ENCODE measurements at places on chromosomes 5 and 9.
A peak's percentile ranks its signal among the peaks of the same experiment; 100 is the strongest.

DNA sequence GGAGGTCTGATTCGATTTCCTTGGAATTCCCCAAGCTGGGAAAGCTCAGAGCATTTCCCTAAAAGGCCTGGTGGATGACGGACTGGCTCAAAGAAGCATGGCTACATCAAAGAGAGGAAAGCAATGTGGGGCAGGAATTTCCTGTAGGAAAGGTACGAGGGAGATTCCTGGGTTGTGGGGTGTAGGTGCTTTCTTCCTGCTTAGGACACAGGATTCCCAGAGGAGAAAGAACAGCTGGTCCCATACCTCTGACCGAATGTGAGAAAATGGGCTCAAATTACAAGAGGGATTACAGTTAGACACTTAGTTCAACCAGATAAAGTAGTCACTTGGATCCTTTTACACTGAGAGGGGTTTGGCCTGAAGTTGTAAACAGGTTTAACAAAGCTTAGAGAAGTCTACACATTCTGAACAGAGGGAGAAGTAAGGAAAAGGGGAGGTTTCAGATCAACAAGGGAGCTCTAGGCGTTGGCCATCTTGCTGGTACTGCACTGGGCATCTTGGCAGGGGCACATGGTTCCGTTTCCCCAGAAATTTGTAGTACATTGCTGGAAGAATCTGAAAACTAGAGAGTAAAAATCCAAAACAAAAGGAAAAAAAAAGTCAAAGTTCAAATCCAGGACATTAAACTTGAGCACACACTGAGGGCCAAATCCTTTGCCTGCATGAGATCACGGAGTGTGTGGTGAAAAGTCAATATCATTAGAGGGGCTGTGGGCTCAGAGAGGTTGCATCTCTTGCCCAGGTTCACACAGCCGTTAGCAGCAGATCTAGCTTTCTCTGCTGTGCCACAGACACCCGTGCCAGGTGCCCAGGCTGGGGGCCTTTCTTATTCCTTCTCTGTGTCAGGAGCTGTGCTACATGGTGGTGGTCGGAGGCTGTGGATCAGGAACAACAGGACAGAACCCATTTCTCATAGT is 171.3 kb downstream of the RGS3 start:
- no peak for DNase-seq

DNA sequence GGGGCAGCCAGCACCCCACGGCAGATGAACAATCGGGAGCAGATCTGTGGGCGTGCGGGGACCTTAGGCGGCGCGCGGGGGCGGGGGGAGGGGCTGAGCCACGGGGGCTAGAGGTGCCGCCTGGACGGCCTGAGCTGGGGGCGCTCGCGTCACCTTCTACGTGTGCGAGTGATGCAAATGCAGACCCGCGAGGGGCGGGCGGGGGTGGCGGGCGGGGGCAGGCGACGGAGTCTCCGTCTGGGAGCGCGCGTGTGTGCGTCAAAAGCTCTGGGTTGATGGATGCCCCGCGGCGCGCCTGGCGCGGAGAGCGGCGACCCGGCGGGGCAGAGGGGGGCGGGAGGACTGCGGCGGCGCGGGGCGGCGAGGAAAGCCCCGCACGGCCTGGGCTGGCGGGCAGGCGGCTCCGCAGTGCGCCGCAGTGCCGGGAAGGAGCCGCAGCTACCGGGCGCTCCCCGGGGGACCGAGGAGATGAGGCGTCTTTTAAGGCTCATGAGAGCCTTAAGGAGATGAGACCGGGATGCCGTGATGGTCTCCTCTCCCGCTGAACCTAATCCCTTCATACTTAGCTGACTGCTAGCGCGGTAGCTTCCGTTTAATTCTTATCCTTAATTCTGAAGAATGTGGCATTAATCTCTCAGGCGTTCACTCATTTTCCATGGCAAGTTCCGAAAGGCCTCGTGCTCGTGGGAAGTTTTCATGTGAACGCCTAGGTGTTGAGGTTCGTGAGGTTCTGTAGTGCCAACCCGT is 1.5 kb downstream of the SV2C start:
- DNase-seq, result no peak

DNA sequence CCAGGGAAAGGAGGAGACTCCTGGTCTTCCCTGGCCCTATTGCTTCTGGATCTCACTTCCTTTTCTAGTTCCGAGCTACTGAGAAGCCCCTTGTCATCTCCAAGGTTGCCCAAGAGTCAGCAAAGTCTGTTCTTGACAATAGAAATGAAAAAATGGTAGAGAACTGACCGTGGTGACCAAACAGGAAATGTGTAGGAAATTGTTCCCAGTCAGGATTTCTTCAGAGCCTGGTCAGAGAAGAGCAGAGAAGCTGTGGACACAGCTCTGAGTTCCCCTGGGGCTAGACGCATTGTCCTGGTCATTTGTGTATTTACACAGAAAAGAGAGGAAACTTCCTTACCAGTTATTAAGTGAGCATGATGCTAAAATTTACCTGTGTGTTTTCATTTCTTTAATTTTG is 35.6 kb downstream of the S1PR3 start:
- no peak for DNase-seq

GRCh38 chr9:80163889-80164288 is 592.1 kb downstream of the TLE4 start:
- no peak for DNase-seq

- no peak for DNase-seq
Observed at GRCh38 chr9:15531380-15531779, 20.6 kb upstream of the PSIP1 start.

- DNase-seq, result peak; percentile 27
Observed at GRCh38 chr9:114930056-114930812, at the start of gene TNFSF8. TNFSF8 (minus strand) TSS chr9:114930591; CDS start chr9:114930303, 288 bp downstream.

- no peak for DNase-seq
Observed at GRCh38 chr9:92595930-92596329, 60.1 kb upstream of the ECM2 start.

GRCh38 chr9:135906291-135907005 is 898 bp downstream of the CAMSAP1 start:
- DNase-seq, result peak; percentile 53

GRCh38 chr9:14926941-14927624 is 16.9 kb upstream of the FREM1 start:
- DNase-seq, result peak; percentile 97

DNA sequence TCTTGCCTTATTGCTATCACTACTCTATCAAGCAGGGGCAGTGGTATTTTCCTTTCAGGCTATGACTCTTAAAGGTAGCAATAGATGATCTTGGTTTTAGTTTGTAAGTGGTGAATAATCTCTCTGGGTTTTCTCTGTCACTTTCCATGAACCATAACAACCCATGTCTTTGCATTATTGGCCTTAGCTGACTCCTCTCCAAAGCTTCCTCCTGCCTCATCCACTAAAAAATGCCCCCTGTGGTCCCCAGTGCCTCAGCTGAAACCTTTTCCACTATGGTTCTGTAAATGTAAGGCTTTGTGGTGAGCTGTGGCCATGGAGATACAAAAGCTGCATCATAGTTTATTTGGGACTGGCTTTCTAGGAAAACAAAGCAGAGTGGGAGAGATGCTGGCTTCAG is 128.8 kb downstream of the GPBP1 start:
- DNase-seq, result no peak

DNA sequence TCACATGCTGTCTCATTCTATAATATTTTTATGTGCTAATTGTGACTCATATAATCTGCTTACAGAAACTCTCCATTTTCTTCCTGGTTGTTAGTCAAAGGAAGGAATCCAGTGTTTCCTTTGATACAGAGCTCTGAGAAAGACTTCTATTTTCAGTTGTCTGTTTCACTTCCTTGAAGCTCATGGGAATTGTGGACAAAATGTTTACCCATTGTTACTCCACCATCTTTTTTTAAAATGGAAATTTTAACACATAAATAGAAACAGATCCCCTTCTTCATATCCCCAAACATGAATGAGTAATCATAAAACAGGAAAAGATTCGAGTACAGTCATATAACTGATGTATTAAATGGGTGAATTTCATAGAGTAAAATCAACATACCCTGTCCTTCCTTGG is 42.0 kb upstream of the KCNN2 start:
- DNase-seq, result no peak

DNA sequence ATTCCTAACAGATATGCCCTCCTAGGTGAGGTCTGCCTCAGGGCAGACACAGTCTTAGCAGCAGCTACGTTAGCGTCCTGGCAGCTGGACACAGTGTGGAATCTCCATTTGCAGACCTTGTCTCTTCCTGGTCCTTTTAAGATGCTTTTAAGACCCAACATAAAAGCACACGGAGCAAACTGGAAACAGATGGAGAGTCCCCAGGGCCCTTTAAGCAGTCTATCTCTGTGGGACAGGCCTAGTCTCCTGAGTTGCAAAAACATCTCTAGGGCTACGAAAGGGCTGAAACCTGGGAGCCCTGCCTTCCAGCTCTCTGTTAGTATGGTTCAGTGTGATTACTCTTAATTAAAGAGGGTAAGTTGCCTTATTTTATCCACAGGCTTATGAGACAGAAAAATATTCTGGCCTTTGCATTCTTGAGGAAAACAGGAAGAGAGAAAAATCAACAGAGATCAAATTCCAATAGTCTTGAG is 66.0 kb upstream of the GNA14 start:
- DNase-seq, result no peak

DNA sequence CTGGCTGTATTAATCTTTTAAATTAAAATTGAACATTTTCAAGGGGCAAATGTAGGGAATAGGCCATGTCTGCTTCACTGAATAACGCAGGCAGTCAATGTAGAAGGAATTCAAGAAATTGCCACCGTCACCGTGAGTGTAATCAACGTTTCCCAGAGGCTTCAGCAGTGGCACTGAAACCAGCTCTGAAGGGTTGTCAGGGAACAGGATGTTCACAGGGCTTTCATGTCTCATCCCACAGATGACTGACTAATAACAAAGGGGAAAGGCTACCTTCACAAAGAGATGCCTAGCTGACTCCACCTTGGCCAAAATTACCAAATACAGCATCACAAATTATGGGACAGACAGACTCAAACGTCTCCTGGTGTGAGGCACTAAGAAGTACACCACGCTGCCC is 70.4 kb upstream of the SIMC1 start:
- DNase-seq, result no peak

- no peak for DNase-seq
Observed at GRCh38 chr9:84773022-84773421, 103.5 kb downstream of the NTRK2 start.

- DNase-seq, result peak; percentile 57
Observed at GRCh38 chr5:174935854-174936474, 211.6 kb downstream of the MSX2 start.

DNA sequence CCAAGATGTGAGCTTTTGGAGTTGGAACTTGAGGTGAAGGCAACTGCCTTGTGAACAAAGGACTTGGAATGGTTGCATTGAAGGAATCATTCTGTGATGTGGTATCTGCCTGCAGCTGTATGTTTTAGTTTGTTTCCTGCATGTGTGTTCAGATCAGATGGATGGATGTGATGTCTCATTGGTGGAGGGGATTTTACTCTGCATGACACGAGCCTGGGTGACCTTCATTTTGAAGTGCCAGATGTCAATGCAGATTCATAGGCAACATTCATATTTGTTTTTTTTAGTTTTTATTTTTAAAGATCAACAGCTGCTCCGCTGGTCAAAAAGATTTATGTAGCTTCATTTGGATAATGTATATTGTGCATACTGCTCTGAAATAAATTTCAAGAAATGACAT is 13.5 kb downstream of the FBXL7 start:
- no peak for DNase-seq

- DNase-seq, result no peak
Observed at GRCh38 chr5:126438868-126439267, 15.7 kb downstream of the GRAMD2B start.

GRCh38 chr9:37978983-37979382 is 75.1 kb upstream of the SLC25A51 start:
- DNase-seq, result no peak

DNA sequence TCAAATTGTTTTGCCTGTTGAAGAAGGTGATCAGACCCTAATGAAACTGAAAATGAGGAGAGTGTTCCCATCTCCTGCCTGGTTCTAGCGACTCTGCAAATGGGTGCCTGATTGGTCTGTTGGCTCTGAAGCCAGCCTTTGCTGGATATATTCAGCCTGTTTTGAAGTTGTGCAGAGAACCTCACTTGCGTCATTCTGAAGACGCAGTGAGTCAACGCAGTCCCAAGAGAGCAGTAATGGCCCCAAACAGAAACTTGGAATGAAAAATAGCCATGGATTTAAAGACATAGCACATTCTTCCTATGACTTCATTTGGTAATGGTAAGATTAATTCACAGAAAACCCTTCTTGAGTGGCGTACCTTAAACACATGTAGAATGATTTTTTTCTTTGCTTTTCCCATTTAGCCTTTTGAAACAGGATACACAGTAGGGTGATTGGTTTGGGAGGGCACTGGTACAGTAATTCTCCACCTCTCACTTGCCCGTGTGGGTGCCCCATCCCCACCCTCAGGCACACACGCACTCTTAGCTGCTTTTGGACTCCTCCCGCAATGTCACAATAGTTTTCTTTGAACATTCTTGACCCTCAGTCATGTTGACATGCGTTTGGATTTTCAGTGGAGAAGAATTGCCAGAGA is 54.1 kb upstream of the ABL1 start:
- no peak for DNase-seq

GRCh38 chr5:78235289-78235688 is 59.2 kb downstream of the AP3B1 start:
- DNase-seq, result no peak

- DNase-seq, result no peak
Observed at GRCh38 chr5:29894668-29895067, 1298.8 kb upstream of the CDH6 start.

DNA sequence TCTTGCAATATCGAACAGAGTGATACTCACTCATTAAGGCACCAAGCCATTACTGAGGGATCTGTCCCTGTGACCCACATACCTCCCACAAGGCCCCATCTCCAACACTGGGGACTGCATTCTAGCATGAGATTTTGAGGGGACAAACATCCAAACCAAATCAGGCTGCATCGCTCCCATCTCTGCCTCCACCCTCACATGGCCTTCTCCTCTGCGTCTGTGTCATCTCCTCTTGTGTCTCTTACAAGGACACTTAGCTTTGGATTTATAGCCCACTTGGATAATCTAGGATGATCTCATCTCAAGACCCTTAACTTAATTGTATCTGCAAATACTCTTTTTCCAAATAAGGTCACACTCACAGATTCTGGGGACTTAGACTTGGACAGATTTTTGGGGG is 284.4 kb upstream of the DAP start:
- no peak for DNase-seq

GRCh38 chr9:72444435-72444834 is 77.0 kb upstream of the TMC1 start:
- DNase-seq, result no peak

- peak; percentile 28 for DNase-seq
Observed at GRCh38 chr9:127495884-127496555, 44.7 kb downstream of the LRSAM1 start.

All from hematopoietic multipotent progenitor cell treated with erythropoietin and hydrocortisone succinate and interleukin-3 and kit ligand, for 6 days (in vitro differentiated cells).